ENCODE measurements at places on chromosomes 3 and 15. TPM values are rescaled to one million over a fixed set of nuclear protein-coding genes. Genes with fewer than 3 reads are reported as not detected.
A peak's percentile ranks its signal among the peaks of the same experiment; 100 is the strongest.

The CTXN2 gene
- polyA plus RNA-seq, result not detected

The GOLGA8Q gene
- 0.32 TPM for polyA plus RNA-seq

The STRC gene
- polyA plus RNA-seq, result 0.47 TPM

The TMCO5A gene
- not detected for polyA plus RNA-seq

The ZDHHC3 gene
- 80.0 TPM for polyA plus RNA-seq

The GOLGA8S gene
- polyA plus RNA-seq, result 0.90 TPM

The P2RY1 gene
- polyA plus RNA-seq, result 3.1 TPM

The MB21D2 gene
- 18.0 TPM for polyA plus RNA-seq

The SH2D7 gene
- polyA plus RNA-seq, result 0.55 TPM

The GPR149 gene
- polyA plus RNA-seq, result not detected

The BCHE gene
- 11.2 TPM for polyA plus RNA-seq

The EPHA3 gene
- 6.4 TPM for polyA plus RNA-seq

The SCAANT1 gene
- polyA plus RNA-seq, result not detected

The COX5A gene
- polyA plus RNA-seq, result 217 TPM

The GUCA1C gene
- polyA plus RNA-seq, result 0.18 TPM

DNA sequence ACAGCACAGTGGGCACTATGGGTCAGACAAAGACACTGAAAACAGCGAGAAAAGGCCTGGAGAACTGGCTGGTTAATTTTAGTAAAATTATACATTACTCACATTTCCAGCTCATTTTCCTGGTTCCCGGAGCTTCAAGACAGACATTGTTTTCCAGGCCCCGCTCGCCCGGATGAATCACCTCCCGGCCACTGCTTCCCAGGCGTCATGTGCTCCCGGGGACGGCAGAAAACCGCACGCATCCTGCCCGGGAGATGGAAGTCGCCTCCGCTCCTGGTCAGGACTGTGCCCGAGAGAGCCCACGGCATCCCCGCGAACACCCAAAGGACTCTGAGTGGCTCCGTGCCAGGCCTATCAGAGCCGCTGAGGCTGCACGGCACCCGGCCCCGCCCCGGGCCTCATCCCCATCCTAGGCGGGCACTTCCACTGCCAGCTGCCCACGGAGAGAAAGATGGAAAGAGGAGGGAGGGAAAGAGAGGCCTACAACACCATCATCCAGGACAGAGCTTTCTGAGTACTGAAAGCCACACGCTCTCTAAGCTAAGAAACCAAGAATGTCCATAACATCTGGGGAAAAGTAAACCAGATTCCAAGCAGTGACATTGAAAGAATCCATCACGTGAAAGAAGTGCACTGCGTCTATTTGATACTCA, 75.1 kb downstream of the VGLL4 start:
- no peak for DNase-seq

DNA sequence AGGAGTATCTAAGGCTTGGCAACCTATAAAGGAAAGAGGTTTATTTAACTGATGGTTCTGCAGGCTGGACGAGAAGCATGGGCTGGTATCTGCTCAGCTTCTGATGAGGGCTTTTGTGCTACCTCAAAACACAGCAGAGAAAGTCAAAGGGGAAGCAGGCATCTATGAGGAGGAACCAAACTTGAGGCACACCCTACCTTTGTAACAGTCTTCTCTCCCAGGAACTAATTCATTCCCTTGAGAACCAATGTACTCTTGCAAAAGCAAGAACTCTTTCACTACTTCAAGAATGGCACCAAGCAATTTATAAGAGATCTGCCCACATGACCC, 109.0 kb downstream of the CGGBP1 start:
- no peak for DNase-seq

- DNase-seq, result no peak
These were observed 344.6 kb downstream of the SV2B start for GRCh38 chr15:91444656-91445055.

GRCh38 chr3:141853081-141853601, 23.3 kb upstream of the ATP1B3 start:
- no peak for DNase-seq

- DNase-seq, result no peak
These were observed 227.2 kb upstream of the ICE2 start for GRCh38 chr15:60706145-60706544.

DNA sequence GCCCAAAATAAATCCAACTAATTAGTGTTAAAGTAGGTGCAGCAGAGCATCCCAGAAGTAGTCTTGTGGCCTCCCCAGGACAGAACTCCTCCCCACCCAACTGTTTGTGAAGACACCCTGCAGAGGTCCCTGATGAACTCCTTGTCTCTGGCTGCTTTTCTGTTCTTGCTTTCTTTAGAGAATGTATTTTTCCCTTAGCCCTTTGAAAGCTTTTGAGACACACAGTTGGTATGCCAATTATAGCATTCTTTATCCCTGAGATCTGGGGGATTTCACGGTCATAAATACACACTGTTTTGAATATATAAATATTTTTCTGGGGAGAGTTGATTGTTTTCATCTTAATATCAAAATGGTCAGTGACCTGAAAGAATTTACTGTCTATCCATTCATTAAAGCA, 9.8 kb downstream of the TFG start:
- no peak for DNase-seq

DNA sequence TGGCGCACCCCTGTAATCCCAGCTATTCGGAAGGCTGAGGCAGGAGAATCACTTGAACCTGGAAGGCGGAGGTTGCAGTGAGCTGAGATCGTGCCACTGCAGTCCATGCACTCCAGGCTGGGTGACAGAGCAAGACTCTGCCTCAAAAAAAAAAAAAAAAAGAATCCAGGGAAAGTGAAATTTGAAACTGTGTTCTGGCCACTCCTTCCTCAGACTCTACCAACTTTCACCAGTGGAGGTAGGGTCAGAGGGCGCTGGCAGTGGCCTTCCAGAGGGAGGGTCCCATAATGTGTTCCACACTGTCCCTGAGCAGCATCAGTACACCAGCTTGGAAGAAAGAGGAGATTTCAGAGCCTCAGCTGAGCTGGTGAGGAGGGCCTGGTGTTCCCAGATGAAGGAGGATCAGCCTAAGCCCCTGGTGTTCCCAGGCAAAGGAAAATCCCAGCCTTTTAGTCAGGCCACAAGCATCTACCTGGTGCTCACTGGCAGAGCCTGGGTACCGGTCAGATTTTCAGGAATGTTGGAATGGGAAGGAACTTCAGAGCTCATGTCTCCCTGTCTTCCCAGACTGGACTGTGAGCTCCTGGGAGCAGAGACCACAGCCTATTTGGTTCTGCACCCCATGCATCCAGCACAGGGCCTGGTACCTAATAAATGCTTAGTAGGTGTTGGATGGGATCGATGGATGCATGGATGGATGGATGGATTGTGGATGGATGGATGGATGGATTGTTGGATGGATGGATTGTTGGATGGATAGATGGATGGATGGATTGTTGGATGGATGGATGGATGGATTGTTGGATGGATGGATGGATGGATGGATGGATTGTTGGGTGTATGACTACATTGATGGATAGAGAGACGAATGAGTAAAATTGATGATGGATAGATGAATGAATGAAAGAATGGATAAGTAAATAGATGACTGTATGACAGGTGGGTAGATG, 117.9 kb downstream of the CORO2B start:
- no peak for DNase-seq

DNA sequence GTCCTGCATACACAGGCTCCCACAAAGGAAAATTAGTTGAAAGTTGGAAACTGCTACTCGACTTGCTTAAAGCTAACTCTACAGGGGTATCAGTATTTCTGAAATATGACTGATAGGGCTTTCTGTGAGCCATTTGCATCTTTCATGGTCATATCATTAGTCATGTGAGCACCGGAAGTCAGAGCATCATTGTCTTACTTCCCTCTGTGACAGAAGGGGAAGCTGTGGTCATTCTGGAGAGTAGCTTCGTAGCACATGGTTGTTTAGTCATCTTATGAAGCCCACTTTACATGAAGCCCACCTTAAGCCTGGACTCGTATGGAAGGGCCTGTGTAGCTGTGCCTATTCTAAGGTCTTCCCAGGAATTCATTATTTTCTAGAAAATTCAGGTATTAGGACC, 69.0 kb downstream of the COL6A5 start:
- DNase-seq, result no peak

DNA sequence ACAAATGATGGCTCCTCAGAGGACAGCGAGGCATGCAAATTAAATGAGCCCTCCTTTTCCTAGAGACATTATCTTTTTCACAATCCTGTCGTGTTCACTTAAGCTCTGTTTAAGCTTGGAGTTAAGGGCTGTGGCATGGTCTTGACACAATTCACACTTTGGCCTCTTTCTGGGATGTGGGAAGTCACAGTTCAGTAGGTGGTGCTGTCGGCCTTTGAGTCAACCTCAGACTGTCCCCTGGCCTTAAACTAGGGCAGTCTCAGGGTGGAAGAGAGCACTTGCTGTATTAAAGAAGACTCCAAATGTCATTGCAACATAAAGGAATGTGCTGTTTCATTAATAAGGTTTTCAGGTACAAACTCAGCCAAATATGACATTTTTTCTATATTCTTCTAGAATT, 351.0 kb downstream of the MCTP2 start:
- DNase-seq, result peak; percentile 18

DNA sequence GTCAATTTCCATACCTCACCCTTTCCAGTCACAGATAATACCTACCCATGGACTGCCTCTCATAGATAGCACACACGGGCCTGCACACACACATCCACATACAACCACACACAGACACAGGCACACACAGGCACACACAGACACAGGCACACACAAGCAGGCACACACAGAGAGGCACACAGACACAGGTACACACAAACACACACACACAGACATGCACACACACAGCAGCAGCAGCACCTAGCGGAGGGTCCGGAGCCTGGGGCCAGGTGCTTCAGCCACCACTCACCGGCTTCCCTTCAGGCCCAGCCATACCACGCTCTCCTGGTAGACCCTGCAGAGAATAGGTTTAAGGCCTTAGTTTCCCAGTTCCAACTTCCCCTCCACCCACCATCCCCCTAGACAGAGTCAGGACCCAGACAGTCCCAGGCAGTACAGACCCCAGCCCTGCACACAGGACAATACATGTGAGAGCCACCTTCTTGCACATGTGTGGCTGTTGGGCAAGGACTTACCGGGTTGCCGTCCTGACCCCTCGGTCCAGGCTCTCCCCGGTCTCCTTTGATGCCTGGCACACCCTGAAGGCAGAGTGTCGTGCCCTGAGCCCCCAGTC, 10.5 kb upstream of the UCN2 start:
- no peak for DNase-seq

DNA sequence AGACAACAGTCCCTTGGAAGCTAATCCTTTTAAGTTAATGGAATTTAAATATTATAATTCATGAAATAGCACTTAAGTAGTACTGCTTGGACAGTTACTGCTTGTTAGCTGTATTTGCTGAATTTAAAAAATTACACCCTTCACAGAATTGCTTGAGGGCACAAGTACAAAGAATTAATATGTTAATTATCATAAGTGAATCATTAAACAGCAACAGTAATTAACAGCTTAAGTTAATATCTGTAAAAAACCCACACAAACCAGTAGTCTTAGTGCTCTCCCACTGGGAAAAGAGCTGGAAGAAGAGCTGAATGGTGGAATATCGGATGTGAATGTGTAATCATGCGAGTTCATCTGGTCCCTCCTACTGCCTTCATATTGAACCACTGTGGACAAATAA, 232.0 kb downstream of the CD47 start:
- no peak for DNase-seq

GRCh38 chr3:93969443-93969842, 4.3 kb downstream of the PROS1 start:
- no peak for DNase-seq

- DNase-seq, result no peak
These were observed 137.2 kb upstream of the RAD18 start for GRCh38 chr3:9100513-9100894.

- no peak for DNase-seq
These were observed 150.4 kb upstream of the ADAMTS9 start for GRCh38 chr3:64837986-64838735.

- DNase-seq, result no peak
These were observed 105.4 kb upstream of the CCDC54 start for GRCh38 chr3:107271787-107272387.

DNA sequence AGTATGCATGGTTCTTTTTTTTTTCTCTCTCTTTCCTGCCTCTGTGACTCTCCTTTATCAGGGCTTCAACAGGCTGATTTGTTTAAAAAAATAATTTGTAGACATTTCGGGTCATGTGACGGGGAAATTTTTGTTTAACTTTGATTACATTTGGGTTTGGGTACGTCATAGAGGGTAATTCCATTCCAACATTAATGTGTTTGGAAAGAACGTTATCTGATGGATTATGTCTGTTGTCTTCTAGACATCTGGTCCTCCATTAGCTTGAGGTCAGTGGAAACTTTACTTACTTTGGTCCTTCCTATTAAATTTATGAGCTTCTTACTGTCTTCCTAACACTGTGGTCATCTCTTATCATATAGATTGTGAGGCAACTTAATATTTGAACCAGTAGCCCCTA, 80.9 kb downstream of the STT3B start:
- no peak for DNase-seq

GRCh38 chr3:88926221-88926620, 181.2 kb upstream of the EPHA3 start:
- DNase-seq, result no peak

GRCh38 chr3:149575213-149575960, 82.4 kb downstream of the WWTR1 start:
- DNase-seq, result no peak

- no peak for DNase-seq
These were observed 82.3 kb downstream of the LPP start for GRCh38 chr3:188236271-188236670.
